ENCODE measurements at places on chromosomes 11 and 22.

GRCh38 chr22:49307870-49308269, 519.8 kb downstream of the BRD1 start:
- DNase-seq: no peak

GRCh38 chr11:16512899-16513241, 156.5 kb upstream of the SOX6 start:
- no peak for DNase-seq

DNA sequence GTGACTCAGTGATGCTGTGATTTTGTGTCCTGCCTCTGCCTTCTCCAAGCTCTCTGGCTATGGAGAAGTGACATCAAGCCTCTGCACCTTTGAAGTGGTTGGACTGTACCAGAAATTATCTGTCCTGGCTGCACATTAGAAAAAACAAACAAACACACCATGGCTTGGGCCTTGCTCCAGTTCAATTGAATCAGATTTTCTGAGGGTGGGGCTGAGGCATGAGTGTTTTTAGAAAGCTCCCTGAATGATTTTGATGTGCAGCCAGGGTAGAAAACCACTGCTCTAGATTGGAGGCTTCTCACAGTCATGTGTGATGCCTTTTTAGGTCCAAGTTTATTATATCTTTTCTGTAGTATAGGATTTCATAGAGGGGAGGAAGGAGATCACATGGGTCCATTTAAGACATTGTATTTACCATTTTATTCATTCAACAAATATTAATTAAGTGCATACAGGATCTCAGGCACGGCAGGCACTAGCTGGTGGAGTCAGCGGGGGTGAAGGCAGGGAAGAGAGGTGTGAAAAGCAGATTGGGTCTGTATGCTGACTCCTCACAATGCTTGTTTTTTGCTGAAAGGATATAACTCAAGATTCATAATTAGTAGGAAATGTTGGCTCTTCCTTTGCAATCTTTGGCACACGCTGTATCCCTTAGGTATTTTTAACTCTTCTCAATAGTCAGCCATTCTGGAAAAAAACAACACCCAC, 7.1 kb upstream of the VSTM5 start:
- DNase-seq: no peak

DNA sequence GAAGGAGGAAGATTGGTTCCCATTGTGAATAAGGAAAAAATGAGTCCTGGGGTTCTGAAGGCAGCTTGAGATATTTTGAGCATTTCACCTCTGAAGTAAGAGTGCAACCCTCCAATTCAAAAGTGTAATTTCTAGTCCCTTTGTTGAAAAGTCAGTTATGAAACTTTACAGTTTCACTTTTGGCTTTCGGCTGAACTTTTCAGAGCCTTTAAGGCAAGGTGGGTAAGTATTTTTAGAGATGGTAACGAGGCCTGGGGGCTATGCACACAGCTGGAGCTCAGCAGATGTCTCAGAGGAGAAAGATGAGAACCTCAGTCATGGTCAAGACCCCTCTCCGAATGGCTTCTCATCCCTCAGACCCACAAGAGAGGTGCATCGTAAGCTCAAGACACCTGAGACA, 267.6 kb downstream of the KIRREL3 start:
- DNase-seq: no peak

- DNase-seq: no peak
These were observed 22.0 kb downstream of the TRAF6 start for GRCh38 chr11:36488096-36488495.

Data from effector CD8-positive, alpha-beta T cell (primary cell).